Cortex of kidney (tissue), 1 donor: ENCODE measurements at places on chromosomes 3 and 15.

- DNase-seq = no peak
Observed at GRCh38 chr15:72766025-72766424, 17.5 kb downstream of the ADPGK start.

GRCh38 chr3:197354568-197355001 lies 56.2 kb upstream of the DLG1 start:
- no peak for DNase-seq

DNA sequence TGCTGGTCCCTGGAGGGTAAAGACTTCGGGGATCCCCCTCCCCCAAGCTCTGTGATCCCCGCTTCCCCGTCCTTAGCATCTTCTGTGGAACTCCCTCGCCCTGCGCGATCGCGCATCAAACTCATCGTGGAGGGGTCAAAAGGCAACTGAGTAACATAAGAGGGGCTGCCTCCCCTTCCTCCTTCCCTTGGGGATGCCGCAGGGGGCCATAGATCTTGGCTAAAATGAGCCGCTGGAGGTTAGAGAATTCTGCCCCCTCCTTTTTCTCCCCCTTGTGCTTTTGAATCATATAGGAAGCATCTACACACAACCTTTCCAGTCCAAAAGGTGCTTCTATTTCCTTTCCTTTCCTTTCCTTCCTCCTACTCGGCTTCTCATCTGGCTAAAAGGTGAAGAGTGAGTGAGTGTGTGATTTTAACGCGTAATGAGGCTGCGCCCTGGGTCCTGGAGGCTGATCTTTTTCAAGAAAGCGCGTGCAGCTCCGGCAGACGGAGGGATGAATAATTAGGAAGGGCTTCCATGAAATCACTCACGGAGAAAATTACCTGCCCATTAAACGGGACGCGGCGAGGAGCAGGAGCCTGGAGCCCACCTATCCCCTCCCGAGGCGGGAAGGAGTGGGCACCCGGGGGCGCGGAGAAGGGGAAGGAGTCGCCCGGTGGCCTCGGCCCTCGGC lies 831 bp upstream of the ROBO2 start:
- DNase-seq = no peak

- DNase-seq = no peak
Observed at GRCh38 chr3:49718858-49719213, 648 bp downstream of the AMIGO3 start.

- DNase-seq = no peak
Observed at GRCh38 chr3:76841747-76842146, 198.2 kb upstream of the ROBO2 start.

- DNase-seq = no peak
Observed at GRCh38 chr3:149080011-149080698, 6.2 kb downstream of the HLTF start.

GRCh38 chr15:62524848-62525247 lies 359.8 kb upstream of the C2CD4B start:
- DNase-seq = no peak

DNA sequence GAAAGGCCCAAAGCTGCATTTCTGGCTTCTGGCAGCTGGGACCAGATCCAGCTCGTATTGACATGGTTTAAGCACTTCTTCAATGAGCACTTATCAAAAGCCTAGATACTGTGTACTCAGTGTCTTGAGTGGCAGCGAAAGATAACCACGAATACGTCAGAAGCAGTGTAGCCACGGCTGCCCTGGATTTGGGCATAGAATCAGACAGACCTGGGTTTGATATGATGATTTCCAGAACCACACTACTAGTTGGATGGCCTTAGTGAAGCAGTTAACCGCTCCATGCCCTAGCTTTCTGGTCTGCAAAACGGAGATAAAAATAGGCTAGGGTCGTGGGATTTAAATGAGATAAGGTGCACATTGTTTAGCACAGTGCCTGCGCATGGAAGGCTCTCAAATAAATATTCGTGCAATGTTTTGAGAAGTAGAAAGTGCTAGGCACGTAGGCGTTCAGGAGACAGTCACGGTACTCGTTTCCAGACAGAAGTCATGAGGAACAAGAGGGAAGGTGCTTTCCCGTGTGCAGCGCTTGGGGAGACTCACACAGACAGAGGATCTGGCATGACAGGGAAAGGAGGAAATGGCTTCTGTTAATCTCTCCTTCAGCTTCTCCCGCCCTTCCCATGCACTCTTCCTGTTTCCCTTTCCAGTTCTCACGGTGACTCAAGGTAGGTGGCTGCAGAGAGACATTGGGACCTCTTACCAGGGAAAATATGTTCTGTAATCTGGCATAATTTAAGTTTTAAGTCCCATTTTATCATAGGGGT lies 70.3 kb downstream of the CCNL1 start:
- no peak for DNase-seq

DNA sequence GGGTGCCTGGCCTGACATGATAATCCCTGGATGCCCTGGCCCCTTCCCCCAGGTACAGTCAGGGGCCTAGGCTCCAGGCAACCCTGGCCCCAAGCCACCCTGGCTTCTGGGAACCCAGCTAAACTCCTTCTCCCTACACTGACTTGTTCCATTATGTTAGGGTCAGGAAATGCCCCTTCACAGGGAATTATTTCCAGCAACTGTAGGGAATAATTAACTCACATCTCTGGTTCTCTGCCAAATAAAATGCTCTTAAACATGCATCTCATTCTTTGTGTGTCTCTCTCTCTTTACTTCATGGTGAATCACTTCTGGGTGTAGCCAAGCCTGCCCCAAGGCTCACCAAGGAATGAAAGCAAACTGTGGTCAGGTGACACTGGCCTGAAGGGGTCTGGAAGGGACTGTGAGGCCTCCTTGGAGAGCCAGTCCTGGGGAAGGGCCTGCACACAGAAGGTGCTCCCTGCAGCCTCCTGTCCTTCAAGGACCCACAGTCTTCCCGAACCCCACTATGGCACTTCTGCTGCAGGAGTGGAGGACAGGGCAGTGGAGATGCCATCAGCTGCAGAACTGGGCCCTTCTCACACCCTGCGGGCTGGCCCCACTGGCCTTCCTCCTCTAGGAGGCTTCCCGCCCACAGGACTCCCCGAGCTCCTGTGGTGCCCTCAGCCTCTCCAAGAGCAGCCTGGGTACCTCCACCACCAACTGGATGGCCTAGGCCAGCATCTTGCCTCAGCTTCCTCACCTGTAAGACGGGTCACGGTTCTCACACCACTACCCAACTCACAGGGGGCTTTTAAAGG lies 17.6 kb downstream of the TKT start:
- no peak for DNase-seq

- no peak for DNase-seq
Observed at GRCh38 chr3:65006300-65006739, 318.5 kb upstream of the ADAMTS9 start.

- DNase-seq = no peak
Observed at GRCh38 chr15:74319596-74320351, 47.7 kb downstream of the CYP11A1 start.

DNA sequence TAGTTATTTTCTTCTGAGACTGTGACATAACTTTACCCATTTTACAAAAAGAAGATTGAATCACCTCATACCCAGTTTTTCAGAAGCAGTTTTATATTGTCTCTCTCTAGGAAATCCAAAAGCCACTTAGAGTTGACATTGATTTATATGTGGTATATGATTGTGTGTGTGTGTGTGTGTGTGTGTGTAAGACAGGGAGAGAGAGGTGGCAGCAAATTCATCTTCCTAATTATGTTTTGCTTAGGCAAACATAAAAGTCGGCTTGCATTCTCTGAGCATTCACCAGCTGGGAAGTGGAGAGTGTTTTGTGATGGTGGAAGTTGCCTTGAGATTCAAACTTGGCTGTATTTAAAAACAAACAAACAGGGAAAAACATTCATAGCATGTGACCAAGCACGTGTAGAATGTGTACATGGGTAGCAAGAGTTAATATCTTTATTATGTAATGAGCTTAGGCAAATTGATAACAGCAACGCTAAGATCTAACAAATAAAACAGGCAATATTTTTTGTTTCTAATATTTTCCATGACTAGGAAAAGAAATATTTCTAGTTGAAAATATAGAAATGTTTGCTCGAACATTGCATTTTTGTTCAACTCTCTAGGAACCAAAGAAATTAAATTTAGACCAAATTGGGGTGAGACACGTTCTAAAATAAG lies 64.4 kb upstream of the IGF1R start:
- DNase-seq = no peak

DNA sequence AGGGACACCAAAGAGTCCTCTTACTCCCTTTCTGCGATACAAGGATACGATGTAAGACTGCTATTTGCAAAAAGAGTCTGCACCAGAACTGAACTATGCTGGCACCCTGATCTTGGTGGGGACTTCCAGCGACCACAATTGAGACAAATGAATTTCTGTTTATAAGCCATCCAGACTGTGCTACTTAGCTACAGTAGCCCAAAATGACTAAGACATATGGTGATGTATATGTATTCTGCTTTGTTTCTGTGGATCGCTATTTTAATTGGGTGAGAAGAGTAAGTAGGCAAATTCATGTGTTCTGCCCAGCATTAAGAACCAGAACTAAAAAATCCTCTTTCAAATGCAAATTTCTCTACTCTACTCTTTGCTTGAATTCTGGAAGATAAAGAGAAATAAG lies 720.9 kb downstream of the DIPK2A start:
- DNase-seq = no peak

- DNase-seq = no peak
Observed at GRCh38 chr15:75178171-75178937, 23.3 kb upstream of the C15orf39 start.

DNA sequence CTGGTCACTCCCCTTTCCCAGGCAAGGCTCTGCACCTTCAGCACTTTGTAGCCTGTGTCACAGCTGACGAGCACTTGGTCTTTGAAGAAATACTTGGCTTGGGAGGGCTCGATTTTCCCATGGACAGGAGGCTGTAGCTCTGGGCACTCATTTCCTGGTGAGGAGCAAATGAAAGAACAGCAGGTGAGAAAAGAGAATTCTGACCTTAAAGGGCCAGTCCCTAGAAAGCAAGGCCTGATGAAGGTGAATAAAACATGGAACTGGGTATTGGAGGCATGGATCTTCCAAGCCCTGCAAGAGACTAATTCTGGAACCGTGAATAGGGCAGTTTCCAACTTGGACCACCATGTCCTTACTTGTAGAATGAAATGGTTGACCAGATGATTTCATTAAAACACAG lies 39.9 kb downstream of the MASP1 start:
- DNase-seq = no peak

DNA sequence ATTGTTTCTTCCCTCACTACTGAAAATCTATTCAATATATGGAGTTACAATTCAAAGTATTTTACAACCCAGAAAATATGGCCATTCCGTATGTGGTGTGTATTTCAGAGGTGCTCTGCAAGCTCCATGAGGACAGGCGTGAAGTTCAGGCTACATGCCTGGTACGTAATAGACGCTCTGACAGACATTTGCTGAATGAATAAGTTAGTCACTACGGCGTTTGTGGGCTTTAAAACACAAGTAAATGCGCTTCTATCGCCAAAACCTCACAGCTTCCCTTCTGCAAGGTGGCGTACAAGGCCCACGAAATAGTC lies 701 bp upstream of the TIPARP start:
- DNase-seq = no peak

GRCh38 chr15:75049392-75049791 lies 26.0 kb downstream of the PPCDC start:
- DNase-seq = no peak

GRCh38 chr15:86295511-86295910 lies 215.8 kb downstream of the AGBL1 start:
- no peak for DNase-seq

- no peak for DNase-seq
Observed at GRCh38 chr3:14765576-14766427, 53.0 kb upstream of the FGD5 start.

DNA sequence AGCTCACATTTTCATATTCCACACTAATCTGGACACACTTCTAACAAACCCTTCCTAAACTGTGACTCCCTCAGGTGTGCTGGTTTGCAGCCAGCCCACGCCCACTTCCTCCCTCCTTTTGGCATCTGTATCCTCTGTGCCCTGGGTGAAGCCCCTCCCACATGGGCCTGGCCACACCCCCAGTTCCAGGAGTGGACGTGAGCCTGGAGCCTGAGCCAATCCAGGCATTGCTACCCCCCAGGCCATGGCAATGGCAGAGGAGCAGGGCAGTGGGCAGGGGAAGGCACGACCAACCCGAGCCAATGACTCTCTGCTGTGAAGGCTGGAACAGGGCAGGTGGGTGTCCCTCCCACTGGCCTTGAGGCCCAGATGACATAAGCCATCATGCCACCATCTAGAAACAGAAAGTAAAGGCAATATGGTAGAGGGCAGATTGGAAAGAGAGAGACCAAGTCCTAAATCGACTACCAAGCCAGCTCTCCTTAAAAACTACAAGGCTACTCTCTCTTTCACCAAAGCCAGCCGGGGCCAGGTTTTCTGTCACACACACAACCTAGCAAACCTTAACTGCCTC lies 18.6 kb downstream of the FAM174B start:
- DNase-seq = no peak

- DNase-seq = no peak
Observed at GRCh38 chr3:137792626-137793271, 28.6 kb downstream of the SOX14 start.
